ENCODE measurements at places on chromosomes 12 and 14.
A peak's percentile ranks its signal among the peaks of the same experiment; 100 is the strongest.

- DNase-seq, result no peak
Observed at GRCh38 chr12:95105540-95105939, 32.1 kb upstream of the NR2C1 start.

GRCh38 chr12:14716848-14717444, 20.5 kb upstream of the GUCY2C start:
- peak; percentile 26 for DNase-seq

GRCh38 chr14:98445718-98446117, 826.3 kb downstream of the BCL11B start:
- no peak for DNase-seq

GRCh38 chr14:37036669-37037341, 135.6 kb downstream of the SLC25A21 start:
- no peak for DNase-seq

DNA sequence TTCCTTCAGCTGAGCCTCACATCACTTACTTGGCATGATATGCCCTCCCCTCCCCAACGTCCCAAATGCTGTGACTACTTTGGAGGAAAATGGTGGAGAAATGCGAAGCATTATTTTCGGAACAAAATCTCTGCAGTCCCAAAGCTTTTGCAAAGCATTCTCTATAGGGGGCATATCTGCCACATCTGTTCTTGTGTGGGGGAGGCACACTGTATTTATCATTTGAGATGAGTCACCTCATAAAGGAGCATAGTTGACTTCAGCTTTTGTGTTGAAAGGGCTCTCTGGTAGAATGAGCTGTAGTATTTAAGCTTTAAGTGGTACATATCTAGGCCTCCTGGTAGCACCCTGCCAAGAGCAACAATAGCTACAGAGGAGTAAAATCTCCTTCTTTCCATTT, 447.5 kb downstream of the ADAMTS20 start:
- no peak for DNase-seq

DNA sequence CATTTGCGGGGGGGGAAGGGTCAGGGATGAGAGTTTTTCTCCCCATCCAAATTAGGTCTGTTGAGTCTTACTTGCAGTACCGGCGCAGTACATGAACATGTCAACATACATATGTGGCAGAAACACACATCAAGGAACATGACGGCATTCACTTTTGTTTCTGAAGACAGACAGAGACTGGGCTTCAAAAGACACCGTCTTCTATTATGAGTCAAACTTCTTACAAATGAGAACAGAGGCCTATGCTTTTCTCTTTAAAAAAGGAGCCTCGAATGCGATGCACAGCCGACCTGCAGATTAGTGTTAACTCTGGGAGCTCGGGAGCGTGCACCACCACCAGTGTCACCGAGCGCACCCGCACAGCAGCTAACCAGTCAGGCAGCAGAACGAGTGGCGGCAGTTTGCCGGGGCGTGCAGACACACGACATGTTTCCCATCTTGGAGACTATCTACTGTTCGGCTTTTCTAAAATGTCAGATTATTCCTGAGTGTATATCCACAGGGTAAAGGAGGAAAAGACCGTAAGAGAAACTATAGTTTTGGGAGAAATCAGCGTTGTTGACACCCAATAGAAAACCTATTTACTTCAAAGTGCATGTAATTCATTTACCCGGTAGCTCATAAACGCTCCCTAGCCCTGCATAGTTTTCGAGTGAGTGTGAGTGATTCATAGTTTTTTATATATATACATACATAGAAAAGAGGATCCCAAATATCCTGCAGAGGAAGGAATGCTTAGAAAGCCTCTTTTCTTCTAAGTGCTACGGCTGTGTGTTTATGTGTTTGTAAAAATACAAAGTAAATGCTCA, 33.0 kb downstream of the UBR7 start:
- no peak for DNase-seq

- no peak for DNase-seq
Observed at GRCh38 chr14:58882577-58883018, 244.8 kb downstream of the DACT1 start.

DNA sequence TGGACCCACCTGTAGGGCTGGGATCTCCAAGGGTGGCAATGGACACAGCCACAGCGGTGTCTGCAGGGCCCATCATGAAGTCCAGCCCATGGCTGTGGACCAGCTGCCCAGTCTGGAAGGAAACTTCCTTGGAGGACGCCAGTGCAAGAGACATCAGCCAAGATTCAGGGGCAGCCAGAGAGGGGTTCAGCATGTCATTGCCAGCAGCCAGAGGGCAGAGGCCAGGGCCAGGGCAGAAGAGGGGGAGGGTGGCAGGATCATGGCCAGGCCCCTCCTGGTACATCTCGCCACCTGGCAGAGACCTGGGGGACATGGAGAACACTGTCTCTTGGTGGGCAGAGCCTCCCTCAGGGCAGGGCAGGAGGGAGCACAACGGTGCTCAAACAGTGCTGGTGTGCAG, 10.2 kb downstream of the ANHX start:
- DNase-seq, result no peak

DNA sequence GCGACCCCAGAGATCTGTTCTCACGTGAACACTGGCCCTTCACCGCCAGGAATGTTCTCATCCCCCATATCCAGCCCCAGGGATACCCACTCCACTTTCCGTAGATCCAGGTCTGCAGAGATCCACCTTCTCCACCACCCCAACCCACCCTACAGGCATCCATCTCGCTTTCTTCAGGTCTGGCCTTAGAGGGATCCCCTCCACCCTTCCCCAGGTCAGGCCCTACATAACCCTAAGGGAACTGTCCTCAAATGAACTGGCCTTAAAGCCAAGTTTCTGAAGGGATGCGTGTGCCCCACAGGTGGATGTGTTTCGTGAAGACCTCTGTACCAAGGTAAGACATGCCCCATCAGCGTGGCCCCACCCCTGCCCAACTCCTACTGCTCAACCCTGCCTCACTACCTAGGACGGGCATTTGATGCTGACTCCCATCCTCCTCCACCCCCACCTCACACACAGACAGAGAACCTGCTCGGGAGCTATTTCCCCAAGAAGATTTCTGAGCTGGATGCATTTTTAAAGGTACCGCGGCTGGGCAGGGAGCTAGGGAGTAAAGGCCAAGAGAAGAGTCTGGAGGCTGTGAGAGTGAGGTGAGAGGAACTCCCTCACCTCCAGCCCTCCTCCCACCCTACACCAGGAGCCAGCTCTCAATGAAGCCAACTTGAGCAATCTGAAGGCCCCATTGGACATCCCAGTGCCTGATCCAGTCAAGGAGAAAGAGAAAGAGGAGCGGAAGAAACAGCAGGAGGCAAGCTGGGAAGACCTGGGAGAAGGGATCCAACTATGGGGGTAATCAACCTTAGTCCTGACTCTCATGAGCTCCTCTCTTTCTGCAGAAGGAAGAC, 912 bp downstream of the PSME1 start:
- no peak for DNase-seq

- DNase-seq, result no peak
Observed at GRCh38 chr12:51238037-51238509, 553 bp upstream of the DAZAP2 start.

GRCh38 chr12:112456029-112456428, 37.3 kb downstream of the PTPN11 start:
- no peak for DNase-seq

- DNase-seq, result no peak
Observed at GRCh38 chr12:501722-502447, 42.1 kb downstream of the B4GALNT3 start.

DNA sequence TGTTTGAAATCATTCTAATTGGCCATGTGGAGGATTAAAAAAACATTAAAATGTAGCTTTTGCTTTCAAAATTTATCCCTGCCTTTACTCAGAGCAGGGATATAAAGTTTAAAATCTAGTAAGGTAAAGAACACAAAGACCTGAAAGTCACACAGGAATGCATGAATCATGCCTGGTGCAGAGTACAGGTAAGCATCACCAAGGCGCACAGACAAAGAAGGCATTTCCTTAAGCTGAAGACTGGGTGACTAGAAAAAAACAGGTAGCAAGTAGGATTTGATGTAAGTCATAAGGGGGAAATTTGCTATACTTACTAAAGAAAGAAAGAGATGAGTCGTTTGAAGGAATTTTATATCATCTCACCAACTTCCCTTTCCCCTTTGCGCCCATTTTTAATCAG, 405.6 kb downstream of the GXYLT1 start:
- DNase-seq, result no peak

GRCh38 chr14:56216626-56217379, 98.6 kb downstream of the PELI2 start:
- no peak for DNase-seq

- no peak for DNase-seq
Observed at GRCh38 chr14:77131871-77132486, 9.6 kb downstream of the ZDHHC22 start.

GRCh38 chr14:102901633-102902032, 20.8 kb upstream of the AMN start:
- DNase-seq, result no peak

DNA sequence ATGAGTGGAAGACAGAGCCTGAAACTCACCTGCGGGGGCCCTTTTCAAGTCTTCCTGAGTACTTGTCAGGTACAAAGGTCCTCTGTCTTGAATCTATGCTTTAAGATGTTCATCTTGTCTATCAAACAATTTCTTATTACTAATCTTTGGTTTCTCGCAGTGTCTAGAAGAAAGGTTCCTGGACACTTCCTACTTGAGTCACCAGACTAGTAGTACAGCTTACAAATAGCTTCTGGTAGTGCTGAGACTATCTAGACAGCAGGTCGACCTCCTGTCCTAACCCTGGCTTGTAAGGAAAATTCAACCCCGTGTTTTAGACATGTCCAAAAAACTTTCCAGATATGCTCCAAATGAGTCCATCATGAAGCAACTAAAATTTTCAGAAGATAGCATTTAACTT, 11.2 kb upstream of the ARID2 start:
- DNase-seq, result no peak

GRCh38 chr12:57420482-57420881, 10.4 kb downstream of the R3HDM2 start:
- no peak for DNase-seq

DNA sequence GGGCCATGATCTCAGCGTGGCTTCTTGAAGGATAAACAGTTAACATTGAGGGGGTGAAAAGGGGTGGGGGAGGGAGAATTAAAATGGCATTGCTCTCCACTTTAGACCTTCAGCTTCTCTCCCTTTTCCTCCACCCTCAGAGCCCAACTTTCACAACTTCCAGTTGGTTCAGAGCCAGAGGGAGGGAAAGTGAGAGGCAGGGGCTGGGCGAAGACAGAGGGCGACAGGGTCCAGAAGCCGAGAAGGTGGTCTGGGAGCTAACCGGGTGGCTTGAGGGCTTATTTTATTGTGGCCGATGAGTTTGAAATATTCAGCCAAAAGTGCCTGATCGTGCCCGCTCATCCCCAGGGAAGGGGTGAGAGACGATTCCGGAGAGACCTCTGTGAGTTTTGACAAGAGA, 4.1 kb downstream of the BMP4 start:
- no peak for DNase-seq

- no peak for DNase-seq
Observed at GRCh38 chr12:116040402-116040801, 237.1 kb downstream of the MED13L start.

- no peak for DNase-seq
Observed at GRCh38 chr12:52063981-52064649, 5.7 kb upstream of the ATG101 start.

DNA sequence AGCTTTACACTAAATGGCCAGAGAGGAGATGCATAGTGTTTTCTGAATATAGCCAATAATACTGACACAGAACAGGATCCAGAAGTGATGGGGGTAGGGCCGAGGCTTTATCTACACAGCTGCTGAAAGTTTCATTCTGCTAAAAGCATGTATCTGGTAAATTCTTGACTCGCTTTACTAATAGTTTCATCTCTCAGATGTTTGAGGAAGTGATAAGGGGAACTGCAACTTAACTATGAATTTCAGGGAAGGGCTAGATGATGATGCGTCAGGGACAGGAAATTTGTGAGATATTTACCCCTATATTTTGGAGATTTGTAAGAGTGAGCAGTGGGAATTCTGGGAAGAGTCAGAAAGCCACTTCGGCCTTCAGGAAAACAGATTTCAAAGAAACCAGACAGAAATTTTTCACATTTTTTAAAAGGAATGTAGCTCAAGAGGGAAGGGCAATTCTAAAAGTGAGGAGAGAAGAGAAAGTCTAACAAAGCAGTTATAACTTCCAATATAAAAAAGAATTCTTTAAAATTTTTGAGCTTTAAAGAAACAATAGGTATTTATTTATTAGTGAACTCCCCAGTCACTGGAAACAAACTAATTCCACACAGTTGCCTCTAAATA, 243.1 kb downstream of the BCAT1 start:
- no peak for DNase-seq

DNA sequence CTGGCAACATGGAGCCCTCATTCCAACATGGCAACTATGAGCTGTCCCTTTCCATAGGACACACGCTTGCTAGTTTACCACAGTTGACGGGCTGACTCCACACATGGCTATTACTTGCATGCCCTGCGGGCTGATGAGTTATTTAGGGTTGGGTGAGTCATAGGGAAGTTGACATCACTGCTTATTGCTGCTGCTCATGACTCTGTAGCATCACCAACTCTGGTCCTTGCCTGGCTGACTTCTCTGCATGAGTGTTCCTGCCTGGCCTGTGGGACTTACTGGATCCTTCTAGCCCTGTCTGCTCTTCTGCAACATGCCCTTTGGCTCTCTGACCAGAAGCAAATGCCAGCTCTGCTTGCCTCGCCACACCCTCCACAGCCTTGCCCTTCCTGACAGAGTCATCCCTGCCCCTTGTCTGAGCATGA, 199.5 kb downstream of the ANO6 start:
- DNase-seq, result no peak

GRCh38 chr14:72332046-72332445, 399.8 kb downstream of the RGS6 start:
- DNase-seq, result no peak

GRCh38 chr12:75698052-75698451, 186.6 kb upstream of the KRR1 start:
- no peak for DNase-seq

DNA sequence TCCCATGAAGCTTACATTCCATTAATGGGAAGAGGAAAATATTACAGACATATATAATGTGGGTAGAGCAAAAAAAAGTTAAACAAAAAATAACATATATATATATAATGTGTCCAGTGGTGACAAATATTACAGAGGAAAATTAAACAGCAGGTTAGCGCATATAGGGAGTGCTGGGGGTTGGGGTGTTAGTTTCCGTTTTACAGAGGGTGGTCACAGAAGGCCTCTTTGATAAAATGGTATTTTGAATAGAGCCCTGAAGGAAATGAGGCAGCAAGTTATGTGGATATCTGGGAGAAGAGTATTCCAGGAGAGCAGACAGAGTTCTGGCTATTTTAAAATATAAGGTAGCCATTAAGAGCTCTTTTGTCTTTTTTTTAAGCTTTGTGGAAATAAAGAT, 73.2 kb downstream of the DCAF5 start:
- DNase-seq, result no peak

GRCh38 chr12:9143137-9143536, 27.4 kb upstream of the A2M start:
- DNase-seq, result no peak

GRCh38 chr14:59032826-59033225, 155.6 kb upstream of the DAAM1 start:
- DNase-seq, result no peak

Data from activated T-cell treated with anti-CD3 and anti-CD28 coated beads for 4 hours (primary cell).